Activated CD8-positive, alpha-beta T cell treated with anti-CD3 and anti-CD28 coated beads for 36 hours (primary cell): ENCODE measurements at places on chromosomes 11 and 22. TPM values are rescaled to one million over a fixed set of nuclear protein-coding genes. Genes with fewer than 3 reads are reported as not detected.

The DLG2 gene
- 2.6 TPM for total RNA-seq

The CLMP gene
- not detected for total RNA-seq

The BRSK2 gene
- 2.0 TPM for total RNA-seq

The SCGB1A1 gene
- not detected for total RNA-seq

The RASL10A gene
- 0.56 TPM for total RNA-seq

The KCNJ1 gene
- not detected for total RNA-seq

The OR5M11 gene
- total RNA-seq: not detected

The FAM227A gene
- 1.1 TPM for total RNA-seq

The TBX10 gene
- total RNA-seq: not detected

The RRP8 gene
- total RNA-seq: 43.1 TPM

The OTOG gene
- not detected for total RNA-seq

The C22orf15 gene
- 1.1 TPM for total RNA-seq

The KIF18A gene
- 23.2 TPM for total RNA-seq

The DBX1 gene
- not detected for total RNA-seq

The SPON1 gene
- total RNA-seq: 0.96 TPM

The FGF3 gene
- not detected for total RNA-seq

The HOATZ gene
- not detected for total RNA-seq

The OR8U1 gene
- total RNA-seq: not detected

The NPAT gene
- 37.1 TPM for total RNA-seq

The CASP1 gene
- 31.9 TPM for total RNA-seq

The SAA1 gene
- total RNA-seq: not detected

The ANKK1 gene
- not detected for total RNA-seq

The KRTAP5-9 gene
- not detected for total RNA-seq

The RBFOX2 gene
- total RNA-seq: 3.3 TPM

The CYP2D6 gene
- total RNA-seq: 1.5 TPM

The RIMBP3C gene
- not detected for total RNA-seq
